ENCODE measurements at places on chromosomes 6 and 20.

DNA sequence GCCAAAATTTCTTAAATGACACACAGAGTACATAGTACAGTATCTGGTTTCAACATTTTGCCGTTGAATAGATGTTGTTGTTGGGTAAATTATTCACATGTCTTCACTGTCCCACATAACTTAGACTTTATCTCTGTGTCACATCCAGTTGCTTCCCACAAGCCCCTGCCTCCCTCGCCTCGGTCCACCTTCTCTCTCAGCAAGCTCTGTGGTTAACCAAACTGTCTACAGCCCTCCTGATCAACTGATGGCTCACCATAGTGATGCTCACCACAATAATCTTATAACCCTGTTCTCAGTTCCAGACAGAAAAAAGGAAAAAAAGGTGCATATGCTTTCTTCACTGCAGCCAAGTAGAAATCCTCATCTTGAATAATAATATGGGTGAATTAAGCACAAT is 23.0 kb downstream of the IL17F start:
- DNase-seq: no peak

GRCh38 chr6:35833536-35833935 is 28.4 kb downstream of the LHFPL5 start:
- no peak for DNase-seq

- DNase-seq: no peak
These were observed 271.7 kb downstream of the RFPL4B start for GRCh38 chr6:112618849-112619248.

GRCh38 chr6:36053878-36054277 is 26.3 kb downstream of the MAPK14 start:
- no peak for DNase-seq

DNA sequence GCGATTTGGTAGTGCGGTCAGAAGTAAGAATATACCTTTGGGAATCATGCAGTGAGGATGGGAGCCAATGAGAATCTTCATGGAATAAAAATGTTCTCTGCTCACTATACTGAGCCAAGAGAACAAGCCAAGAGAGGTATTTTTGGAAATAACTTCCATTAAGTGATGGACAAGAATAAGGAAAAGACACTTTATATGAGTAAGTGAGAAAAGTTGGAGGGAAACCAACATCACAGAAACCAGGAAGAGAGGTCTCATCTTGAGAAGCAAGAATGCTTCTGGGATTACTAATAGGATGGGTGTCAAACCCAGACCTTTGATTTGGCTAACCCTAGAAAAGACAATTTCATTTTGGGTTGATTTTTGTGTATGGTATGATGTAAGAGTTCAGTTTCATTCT is 181.2 kb upstream of the JAG1 start:
- DNase-seq: no peak

DNA sequence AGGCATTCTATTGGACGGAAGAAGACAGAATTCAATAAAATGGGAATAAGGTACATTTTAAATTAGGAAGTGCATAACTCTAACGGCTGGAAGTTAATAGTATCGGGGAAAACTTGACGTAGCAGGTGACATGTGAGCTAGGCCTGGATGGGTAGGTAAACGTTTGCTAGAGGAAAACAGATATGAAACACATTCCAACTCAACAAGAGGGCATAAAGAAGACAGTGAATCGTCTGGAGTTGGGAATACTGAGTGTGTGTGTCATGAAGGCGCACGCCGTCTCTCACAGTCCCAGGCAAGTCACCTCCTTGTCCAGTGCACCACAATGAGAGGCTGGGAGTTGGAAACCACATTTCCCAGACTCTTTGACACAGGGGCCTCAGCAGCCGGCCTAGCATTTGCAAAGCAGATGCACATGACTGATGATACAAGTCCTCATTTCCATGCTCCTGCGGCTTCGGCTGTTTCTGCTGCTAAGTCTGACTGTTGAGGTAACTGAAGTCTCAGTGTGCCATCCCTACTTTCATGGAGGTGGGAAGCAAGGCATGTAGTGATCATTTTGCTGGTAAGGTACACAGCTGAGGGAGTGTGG is 16.5 kb upstream of the NHSL1 start:
- DNase-seq: no peak

DNA sequence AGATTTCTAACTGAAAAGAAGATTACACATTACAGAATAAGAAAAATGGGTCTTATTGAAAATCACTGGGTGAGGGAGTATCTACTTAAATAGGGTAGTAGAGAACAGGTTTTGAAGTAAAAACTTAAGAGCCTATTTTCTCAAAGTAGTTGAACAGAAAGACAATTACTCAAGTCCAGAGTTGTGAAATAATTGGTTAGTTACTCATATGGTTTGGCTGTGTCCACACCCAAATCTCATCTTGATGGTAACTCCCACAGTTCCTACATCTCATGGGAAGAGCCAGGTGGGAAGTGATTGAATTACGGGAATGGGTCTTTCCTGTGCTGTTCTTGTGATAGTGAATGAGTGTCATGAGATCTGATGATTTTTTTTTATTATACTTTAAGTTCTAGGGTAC is 1035.3 kb upstream of the GJE1 start:
- DNase-seq: no peak

DNA sequence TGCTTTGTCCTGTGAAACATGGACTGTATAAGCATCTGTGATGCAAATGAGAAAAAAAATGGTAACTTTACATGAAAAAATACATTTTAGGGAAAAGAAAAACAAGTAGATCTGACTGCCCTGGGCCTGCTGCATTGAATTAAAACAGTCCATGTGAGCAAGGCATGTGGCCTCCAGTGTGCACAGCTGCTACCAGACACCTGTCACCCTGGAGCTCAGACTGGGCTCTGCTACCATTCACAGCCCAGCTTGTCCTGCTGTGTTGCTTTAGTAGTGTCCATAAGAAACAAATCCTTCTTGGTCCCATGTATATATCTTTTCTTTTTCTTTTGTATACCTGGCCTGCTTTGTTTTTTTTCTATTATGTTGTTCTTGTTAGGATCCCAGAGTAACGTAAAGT is 315.9 kb downstream of the NKAIN2 start:
- DNase-seq: peak; percentile 45

- no peak for DNase-seq
These were observed 56.7 kb downstream of the TRIM38 start for GRCh38 chr6:26019261-26019830.

GRCh38 chr6:45477278-45477677 is 99.5 kb upstream of the SUPT3H start:
- no peak for DNase-seq
